ENCODE measurements at places on chromosomes 5 and 9.

GRCh38 chr9:70406434-70406862, 8.0 kb downstream of the KLF9 start:
- no peak for DNase-seq

- no peak for DNase-seq
These were observed 215.6 kb downstream of the C9orf50 start for GRCh38 chr9:129405089-129405826.

DNA sequence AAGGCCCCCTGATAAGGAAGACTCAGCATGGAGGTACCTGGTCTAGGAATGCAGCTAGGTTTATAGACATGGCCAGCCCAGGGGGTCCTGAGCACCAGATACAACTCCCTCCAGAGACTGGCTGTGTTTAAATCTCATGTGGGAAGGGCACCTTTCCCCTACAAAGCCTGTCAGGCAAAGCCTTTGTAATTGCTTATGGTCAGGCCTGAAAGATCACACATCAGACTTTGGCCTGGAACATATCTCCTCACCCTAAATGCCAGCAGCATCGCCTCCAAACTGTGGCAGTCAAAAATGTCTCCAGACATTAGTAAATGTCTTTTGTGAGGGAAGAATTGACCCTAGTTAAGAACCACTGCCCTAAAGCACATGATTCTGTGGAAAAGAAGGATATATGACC, 51.6 kb upstream of the MACIR start:
- no peak for DNase-seq

DNA sequence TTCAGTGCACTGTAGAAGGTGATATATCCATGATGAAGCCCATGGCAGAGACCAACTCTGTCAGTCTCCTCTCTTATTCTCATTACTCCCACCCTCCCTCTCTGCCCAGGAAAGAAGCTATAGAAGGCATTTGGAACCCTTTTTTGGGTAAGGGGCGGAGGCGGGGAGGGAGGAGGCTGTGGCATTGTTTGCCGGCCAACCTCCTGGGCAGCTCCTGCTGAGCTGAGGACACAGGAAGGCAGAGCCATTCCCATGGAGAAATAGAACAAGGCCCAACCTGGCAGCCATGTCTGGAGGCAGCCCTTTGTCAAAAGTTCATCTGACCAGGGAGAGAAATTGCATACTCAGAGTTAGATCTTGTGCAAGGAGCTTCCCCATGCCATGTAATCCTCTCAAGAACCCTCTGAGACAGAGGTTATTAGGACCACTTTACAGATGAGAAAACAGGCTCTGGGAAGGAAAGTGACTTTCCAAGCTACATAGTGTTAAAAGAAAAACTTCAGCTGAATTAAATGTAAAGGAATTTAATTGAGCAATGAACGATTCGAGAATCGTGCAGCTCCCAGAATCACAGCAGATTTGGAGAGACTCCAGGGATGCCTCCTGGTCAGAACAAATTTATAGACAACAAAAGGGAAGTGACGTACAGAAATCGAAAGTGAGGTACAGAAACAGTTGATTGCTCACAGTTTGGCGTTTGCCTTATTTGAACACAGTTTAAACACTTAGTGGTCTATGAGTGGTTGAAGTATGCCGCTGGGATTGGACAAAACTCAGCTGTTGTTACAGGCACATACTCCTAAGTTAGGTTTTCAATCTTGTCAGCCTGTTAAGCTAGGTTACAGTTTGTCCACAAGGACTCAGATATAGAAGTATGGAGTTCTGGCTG, 158.6 kb downstream of the MELK start:
- no peak for DNase-seq

DNA sequence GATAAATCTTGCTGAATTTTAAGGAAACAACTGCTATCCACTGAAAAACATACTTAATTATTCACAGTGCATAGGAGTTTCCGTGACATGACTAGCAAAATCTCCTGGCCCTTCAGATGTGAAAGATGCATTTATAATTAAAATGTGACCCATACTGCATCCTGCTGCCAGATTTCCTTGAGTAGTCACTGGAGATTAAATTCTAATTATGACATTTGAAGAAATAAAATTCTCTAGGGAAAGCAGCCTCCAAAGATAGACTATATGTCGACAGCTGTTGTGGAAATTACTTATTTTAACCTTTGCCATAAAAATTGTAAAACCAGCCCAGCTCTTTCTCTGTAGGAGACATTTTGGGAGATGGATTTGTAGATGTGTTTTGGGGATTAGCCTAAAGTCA, 193.6 kb upstream of the SMC2 start:
- no peak for DNase-seq

DNA sequence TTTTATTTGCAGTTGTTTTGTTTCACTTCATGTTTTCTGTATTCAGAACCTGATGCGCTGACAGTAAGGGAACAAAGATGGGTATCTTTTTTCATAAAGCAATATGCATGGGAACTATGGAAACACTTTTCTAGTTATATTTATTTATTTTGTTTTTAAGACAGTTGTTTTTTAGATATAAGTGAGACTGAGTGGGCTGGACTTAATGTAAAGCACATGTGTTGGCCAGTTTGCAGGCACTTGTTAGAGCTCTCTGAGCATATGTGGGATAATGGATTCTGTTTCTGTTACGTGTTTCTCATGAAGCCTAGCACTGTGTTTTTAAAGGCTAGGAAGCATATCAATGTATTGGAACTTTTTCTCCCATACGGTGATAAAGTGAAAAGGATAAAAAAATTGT, 164.1 kb downstream of the PRR16 start:
- DNase-seq, result no peak

GRCh38 chr9:34456151-34456550, 2.2 kb downstream of the FAM219A start:
- DNase-seq, result no peak

- DNase-seq, result no peak
These were observed 355.4 kb upstream of the PDE4D start for GRCh38 chr5:60248901-60249300.

- DNase-seq, result no peak
These were observed 1.0 kb downstream of the FAM221B start for GRCh38 chr9:35827486-35827885.

GRCh38 chr5:9499498-9499876, 46.4 kb downstream of the SEMA5A start:
- no peak for DNase-seq

GRCh38 chr5:41924526-41924871, 582 bp upstream of the FBXO4 start:
- DNase-seq, result no peak

GRCh38 chr9:371349-371748, 156.7 kb downstream of the DOCK8 start:
- no peak for DNase-seq

DNA sequence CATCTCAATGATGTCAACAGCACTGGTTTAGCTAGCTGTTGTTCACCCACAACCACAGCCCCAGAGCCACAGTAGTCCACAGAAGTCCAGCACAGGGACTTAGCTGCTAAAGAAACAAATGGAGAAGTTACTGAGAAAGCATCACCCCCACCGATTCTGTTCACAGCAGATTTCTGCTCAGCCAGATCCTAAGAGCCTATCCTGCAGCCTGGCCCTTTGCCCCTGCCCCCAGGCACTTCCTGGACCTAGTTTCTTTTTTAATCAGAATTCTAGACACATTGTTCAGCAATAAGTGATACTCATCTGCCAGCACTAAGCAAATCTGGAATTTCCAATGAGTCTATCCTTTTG, 7.4 kb downstream of the B4GALT1 start:
- no peak for DNase-seq

DNA sequence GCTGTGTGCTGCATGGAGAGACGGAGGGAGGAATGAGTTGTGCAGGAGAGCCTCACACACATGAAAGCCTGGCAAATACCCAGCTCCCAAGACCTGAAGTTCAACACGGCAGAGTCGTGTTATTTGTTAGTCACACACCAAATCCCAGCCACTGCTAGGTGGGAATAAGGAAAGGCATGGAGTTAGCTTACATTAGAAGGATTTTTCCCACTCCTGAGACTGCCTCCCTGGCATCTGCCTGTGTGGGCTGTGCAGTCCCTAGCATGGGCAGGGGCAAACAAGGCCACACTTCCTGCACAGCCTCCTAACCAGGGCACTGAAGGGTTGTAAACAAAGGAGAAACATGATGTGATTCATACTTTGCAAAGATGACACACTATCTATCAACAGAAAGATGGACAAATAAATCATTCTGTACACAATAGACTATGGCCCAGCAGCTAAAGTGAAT, 306.8 kb downstream of the SPOCK1 start:
- DNase-seq, result no peak

- no peak for DNase-seq
These were observed 280.8 kb upstream of the RASA1 start for GRCh38 chr5:86986837-86987236.

DNA sequence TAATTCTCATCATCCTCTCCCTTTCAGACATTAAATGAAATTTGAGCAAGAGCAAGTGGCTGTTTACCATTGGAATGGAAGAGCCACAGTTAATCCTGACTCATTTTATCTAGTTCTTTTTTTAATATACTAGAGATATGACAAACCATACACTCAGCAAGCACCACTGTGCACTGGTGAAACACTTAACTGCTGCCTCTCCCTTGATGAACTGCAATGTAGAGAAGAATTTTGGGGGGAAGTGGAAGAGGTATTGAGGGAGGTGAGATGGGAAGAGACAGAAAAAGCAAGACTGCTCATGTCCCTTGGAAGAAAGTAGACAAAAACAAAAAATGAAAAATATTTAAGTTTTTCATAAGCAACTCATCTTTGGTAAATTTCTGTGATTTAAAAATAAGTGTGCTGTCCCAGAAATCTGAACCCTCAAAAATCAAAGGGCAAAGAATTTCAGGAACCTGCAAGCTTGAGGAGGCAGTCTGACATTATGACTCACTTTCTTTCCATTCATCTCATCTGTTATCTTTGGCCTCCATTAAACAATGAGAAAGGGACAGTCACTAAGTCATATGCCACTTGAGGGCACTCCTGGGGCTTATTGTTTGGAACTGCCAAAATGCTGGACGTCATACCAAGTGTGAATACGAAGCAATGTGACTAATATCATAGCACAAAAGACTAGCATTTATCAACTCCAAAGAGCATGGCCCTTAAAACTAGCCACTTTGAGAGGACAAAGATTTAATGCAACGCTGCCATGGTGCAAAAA, 566.8 kb upstream of the DMAC1 start:
- no peak for DNase-seq

- DNase-seq, result no peak
These were observed 6.1 kb upstream of the ZFAND5 start for GRCh38 chr9:72371151-72371550.

DNA sequence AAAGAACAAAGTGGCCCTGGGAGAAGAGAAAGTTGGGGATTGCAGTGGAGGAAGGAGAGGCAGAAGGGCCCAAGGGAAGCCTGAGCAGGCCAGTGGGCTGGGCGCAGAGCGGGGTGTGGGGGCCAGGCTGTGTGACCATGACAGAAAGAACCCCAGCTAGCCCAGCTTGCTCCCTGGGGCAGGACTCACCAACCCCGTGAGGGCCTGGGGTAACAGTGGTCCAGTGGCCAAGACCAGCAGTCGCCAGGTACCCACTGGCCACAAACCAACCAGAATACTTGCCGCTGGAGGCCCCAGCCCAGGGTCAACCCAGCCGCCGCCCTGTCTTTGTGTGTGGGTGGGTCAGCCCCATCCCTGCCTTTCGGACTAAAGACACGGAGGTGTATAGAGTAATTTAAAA, 146.5 kb downstream of the CACNA1B start:
- no peak for DNase-seq

GRCh38 chr5:30867711-30868110, 325.8 kb upstream of the CDH6 start:
- DNase-seq, result no peak

- no peak for DNase-seq
These were observed 610.5 kb downstream of the IRX1 start for GRCh38 chr5:4206127-4206526.

DNA sequence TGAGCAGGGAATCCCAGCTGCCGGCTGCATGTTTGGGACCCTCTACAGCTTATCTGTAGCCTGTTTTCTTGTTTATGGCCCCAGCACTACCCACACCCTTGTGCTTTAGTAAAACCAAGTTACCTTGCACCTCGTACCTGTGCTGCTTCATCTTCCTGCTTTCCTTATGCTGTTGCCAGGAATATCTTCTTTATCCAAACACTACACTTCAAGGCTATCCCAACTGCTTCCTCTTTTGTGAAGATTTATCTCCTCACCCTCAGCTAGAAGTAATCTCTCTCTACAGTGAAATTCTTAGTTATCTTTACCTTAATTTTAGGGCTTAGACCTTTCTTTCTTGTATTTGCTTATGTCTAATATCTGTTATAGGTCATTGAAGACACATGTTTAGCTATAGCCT, 171.1 kb downstream of the KDM4C start:
- DNase-seq, result no peak

DNA sequence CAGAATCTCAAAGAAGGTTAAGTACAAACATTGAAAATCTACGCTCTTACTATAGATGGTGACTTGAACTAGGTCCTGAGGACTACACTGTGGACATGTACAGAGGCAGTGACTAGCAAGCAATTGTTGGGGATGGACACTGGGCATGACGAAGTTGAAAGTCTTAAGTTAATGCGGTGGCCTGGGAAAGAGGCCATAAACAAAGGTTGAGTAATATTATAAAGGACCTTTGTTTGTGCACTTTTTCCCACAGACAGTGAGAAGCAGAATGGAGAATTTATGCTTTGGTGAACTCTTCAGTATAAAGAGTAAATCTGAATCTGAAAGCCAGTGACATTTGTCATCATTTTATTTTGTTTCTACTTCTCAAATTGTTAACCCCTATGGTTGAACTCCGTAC, 15.3 kb downstream of the ALDH1A1 start:
- DNase-seq, result no peak

DNA sequence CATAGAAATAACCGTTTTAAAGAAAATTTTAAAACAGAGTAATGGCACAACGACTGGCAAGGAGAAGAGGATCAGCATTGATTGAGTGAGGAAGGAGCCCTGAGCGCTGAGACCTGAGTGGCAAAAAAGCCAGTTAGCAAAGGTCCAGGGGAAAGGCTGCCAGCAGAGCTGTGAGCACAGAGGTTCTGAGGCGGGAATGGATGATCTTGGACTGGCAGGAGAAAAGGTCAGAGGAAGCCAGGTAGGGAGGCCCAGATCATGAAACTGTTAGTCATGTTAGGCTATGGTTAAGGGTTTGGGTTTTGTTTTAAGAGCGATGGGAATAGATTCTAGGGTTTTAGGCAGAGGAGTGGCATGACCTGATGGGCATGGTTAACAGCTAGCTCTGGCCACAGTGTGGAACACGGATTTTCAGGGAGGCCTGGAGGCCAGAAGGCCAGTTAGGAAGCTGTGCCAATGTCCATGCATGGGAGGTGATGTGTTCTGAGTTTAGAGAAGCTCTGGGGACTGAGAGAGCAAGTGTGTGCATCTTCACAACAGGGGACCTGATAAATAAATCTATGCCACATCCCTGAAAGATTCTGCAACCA, 57.7 kb upstream of the GALNT10 start:
- DNase-seq, result no peak

- DNase-seq, result no peak
These were observed 183.4 kb downstream of the FBXL7 start for GRCh38 chr5:15683332-15683731.
